Endodermal cell (in vitro differentiated cells): ENCODE measurements at places on chromosomes 12 and 14. TPM values are rescaled to one million over a fixed set of nuclear protein-coding genes. Genes with fewer than 3 reads are reported as not detected.

DNA sequence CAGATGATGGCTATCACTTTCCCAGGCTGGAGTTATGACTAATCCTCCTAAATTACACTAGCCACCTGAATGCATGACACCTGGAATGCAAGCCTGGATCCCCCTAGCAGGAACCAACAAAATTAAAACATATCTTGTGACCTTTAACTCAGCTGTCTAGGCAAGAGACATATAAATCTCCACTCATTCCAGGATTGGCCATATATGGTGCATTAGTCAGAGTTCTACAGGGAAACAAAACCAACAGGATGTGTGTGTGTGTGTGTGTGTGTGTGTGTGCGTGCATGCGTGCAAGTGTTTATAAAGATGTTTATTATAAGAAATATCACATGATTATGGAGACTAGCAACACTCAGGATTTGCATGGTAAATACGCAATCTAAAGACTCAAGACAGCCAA, 212.8 kb downstream of the KIF21A start:
- H3K27ac ChIP-seq = no peak overlapping the region
- no peaks in the 10 kb centered on the region for H3K36me3 ChIP-seq
- H3K27me3 ChIP-seq = no peaks in the 10 kb centered on the region
- H3K4me1 ChIP-seq = no peaks in the 10 kb centered on the region

KRT8 gene
- total RNA-seq = 1,526 and 1,663 TPM in 2 replicates

DNA sequence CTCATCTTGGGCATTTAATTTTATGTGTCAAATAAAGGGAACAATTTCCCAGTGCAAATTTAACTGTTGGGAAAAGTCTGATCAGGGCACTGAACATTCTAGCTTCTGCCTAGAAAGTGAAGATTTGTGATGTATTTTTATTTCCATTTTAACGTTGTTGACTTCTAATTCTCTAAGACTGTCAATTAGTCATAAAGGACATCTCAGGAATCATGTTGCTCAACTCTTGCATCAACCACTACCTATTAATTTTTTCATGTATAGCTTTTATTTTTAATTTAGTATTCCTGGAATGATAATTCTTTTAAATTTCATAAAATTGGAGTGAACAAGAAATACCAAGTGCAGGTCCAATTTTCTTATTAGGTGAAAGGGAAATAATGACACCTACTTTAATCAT, 87.9 kb upstream of the METAP2 start:
- H3K4me1 ChIP-seq = no peaks in the 10 kb centered on the region
- DNase-seq = no peak
- H3K27me3 ChIP-seq = no peaks in the 10 kb centered on the region

- peak overlapping the region; percentile 98 for H3K27ac ChIP-seq
- peaks cover 4% of the 10 kb centered on the region for H3K4me1 ChIP-seq
- peaks cover 14% of the 10 kb centered on the region for H3K36me3 ChIP-seq
- H3K4me3 ChIP-seq = peak overlapping the region; percentile 99
Measured at GRCh38 chr14:50667684-50667995, 466 bp downstream of the SAV1 start.

OVCH1 gene
- 0.43 and 0.73 TPM in 2 replicates for total RNA-seq

SLC25A47 gene
- not detected in 2 replicates for total RNA-seq

GRCh38 chr12:5017638-5018348, 25.9 kb upstream of the KCNA5 start:
- H3K36me3 ChIP-seq = no peaks in the 10 kb centered on the region
- H3K27me3 ChIP-seq = peaks cover 12% of the 10 kb centered on the region
- DNase-seq = no peak
- H3K4me1 ChIP-seq = no peaks in the 10 kb centered on the region
- H3K27ac ChIP-seq = no peak overlapping the region
- no peak overlapping the region for H3K4me3 ChIP-seq

GRCh38 chr14:24612196-24612595, 2.7 kb upstream of the GZMH start:
- peaks cover 4% of the 10 kb centered on the region for H3K4me1 ChIP-seq
- H3K27ac ChIP-seq = no peak overlapping the region

DNA sequence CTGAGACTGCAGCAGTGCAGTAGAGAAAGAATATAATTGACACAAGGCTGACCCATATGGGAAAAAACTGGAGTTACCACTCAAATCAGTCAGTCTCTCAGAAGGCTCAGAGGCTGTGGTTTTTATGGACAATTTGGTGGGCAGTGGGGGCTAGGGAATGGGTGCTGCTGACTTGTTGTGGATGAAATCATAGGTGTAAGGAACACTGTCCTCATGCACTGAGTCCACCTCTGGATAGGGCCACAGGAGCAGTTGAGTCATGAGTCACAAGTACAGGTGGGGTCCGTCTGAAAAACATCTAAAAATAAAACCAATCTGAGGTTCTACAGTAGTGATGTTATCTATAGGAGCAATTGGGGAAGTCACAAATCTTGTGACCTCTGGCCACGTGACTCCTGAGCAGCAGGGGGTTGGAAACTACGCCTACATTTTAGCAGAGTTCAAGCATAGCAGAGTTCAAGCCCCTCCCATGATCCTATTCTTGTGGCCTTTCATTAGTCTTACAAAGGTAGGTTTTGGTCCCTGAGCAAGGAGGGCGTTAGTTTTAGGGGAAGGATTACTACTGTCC, 18.1 kb upstream of the SGPP1 start:
- no peaks in the 10 kb centered on the region for H3K4me1 ChIP-seq
- no peaks in the 10 kb centered on the region for H3K27me3 ChIP-seq
- H3K4me3 ChIP-seq = no peak overlapping the region
- DNase-seq = no peak
